ENCODE measurements at places on chromosomes 7 and 10.
A peak's percentile ranks its signal among the peaks of the same experiment; 100 is the strongest.

- DNase-seq, result no peak
These were observed 30.6 kb upstream of the RAPGEF5 start for GRCh38 chr7:22387583-22387982.

DNA sequence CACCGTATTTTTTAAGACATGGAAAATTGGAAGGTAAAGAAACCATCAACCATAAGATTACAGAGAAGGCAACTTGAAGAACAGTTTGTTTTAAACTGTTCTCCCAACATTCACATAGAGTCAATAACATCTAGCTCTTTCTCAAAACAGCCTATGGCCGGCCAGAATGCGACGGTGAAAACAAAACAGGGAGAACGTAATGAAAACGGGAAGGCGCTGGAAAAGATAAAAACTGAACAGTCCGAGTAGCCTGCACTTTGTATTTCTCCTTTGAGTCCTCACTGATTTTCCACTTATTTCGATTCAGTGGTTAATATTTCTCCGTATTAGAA is 637 bp downstream of the MICU1 start:
- DNase-seq, result no peak

DNA sequence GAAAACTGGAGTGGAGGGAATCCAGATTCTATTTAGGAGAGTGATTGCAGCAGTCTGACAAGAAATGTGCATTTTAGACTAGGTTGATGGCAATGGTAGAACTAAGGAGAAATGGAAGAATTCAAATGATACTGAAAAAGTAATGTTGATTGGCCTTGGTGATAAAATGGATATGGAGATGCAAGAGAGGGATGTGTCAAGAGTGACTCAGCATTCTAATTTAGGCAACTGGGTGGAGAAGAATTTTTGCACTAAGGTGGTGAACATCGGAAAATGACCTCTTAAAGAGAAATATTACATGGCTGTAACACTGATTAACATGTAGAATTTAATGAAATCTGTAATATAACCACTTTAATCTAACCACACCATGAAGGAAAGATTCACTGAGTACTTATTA is 806.5 kb downstream of the PHTF2 start:
- no peak for DNase-seq

GRCh38 chr7:75823198-75823910 is 9.7 kb upstream of the CCL24 start:
- no peak for DNase-seq

DNA sequence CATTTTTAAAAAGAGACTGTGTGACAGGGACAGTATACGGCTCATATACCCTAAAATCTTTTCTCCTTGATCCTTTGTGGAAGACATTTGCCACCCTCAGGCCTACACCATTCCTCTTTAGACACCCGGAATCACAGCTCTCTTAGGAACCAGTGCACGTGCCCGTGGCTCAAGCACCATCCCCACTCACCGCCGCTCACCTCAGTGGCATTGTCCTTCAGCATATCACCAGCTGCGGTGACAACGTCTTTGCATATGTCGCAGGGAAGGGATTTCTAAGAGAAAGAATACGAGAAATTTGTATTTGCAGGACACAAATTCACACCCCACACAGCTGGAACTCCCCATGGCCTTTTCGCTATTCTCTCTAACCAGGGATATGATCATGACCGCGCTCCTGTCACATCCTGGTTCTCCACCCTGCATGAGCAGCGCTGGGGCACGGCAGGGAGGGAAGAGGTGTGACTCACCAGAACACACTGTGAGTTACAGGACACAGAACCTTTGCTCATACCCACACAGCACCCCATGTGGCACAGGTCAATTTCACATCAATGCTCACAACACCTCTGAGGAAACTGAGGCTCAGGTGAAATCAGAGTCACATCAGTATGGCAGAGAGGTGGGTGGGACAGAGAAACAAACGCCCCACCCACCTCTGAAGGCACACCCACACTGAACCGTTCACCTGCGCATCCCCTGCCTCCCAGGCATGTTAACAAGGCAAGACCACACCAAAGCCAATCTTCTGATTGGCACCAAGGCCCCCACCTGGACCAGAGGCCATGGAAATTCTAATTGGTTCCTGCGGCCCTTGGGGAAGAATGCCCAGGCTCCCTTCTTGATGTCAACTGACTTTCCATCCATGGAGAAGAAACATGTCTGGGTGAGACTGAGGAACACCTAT is 19.2 kb downstream of the PSAP start:
- no peak for DNase-seq

- no peak for DNase-seq
These were observed 7.7 kb downstream of the BLNK start for GRCh38 chr10:96263669-96264068.

- DNase-seq, result peak; percentile 32
These were observed 57.4 kb downstream of the LAMB4 start for GRCh38 chr7:108072739-108073138.

- DNase-seq, result no peak
These were observed 2.7 kb downstream of the ASAH2 start for GRCh38 chr10:50248598-50248997.

DNA sequence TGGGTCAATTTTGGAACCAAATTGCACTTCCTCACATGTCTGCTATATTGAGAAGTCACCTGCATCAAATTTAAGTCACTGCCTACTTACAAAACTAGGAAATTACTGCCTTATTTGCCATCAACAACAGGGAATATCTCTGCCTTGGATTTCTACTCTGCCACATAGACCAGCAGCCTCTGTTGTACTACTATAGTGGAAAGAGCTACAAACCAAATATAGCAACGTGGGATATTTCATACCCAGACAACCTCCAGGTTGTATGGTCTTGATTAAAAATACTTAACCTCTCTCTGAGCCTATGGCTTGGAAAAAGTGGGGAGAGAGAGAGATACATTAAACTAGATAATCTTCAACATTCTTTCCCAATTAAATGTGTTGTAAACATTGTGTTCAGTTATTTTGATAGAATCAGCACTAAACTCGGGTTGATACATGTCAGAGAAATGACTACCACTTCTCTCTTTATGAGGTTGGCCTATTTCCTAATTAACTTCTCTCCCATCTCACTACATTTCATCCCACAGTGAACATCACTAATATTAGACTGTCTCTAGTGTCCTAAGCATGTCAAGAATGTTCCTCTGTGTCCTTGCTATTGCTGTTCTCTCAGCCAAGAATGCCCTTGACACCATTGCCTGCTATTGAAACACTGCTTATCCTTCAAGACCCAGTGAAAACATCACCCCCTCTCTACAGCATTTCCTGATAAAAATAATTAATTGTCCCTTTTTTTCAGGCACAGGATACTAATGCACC is 421.2 kb downstream of the IPMK start:
- no peak for DNase-seq

- DNase-seq, result no peak
These were observed 470.2 kb downstream of the PAXIP1 start for GRCh38 chr7:154532771-154533170.

- DNase-seq, result no peak
These were observed 579 bp downstream of the IDI1 start for GRCh38 chr10:1048349-1048731.

DNA sequence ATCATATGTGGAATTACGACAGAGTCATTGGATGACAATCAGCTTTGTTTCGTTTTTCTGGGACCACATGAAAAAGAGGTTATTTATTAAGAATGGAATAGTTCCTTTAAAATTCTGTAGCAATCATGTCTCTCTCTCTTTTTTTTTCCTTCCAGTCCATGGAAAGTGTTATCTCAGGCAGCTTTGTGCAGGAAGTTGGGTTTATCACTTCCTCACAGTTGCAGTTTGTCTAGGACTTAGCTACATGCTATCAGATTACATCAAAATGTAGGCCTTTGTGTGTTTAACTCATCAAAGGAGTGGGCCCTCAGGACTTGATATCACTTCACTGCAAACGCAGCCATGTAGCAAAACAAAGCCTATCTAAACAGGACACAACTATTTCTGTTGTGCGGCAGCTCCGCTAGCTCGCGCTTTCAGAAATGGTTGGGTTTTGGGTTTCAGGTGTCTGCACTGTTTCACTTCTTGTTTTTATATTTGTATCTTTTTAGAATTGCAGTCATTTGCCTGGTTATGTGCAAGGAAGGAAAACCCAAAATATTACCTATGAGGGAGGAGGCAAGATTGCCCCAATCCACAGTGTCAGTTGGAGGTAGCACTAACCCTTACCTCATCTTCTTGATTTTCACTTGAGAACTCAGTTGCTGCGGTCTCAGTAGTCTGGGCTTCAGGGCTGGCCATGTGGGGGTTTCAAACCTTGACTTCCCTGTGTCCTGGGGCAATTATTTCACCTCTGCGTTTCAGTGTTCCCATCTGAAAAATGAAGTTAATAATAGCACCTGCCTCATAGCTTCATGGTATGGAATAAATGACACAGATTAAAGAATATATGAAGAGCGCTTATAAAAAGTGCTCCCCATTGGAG is 66.7 kb downstream of the HHEX start:
- DNase-seq, result no peak

GRCh38 chr10:30185341-30185740 is 126.0 kb upstream of the JCAD start:
- DNase-seq, result no peak

GRCh38 chr10:110073896-110074295 is 66.1 kb downstream of the ADD3 start:
- DNase-seq, result no peak

DNA sequence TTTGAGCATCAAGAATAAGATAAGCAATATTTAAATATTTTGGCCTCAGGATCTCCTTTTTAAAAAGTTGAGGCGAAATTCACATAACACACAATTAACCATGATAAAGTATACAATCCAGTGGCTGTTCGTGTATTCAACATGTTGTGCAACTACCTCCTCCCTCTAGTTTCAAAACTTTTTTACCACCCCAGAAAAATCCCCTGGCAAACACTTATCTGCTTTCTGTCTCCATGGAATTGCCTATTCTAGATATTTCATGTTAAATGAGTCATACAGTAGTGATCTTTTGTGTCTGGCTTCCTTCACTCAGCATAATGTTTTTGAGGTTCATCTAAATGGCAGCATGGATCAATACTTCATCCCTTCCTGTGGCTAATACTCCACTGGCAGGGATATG is 31.8 kb upstream of the IL15RA start:
- no peak for DNase-seq

GRCh38 chr7:1713502-1714484 is 43.7 kb downstream of the ELFN1 start:
- DNase-seq, result no peak

- DNase-seq, result no peak
These were observed 18.3 kb upstream of the PODXL start for GRCh38 chr7:131574741-131575140.

DNA sequence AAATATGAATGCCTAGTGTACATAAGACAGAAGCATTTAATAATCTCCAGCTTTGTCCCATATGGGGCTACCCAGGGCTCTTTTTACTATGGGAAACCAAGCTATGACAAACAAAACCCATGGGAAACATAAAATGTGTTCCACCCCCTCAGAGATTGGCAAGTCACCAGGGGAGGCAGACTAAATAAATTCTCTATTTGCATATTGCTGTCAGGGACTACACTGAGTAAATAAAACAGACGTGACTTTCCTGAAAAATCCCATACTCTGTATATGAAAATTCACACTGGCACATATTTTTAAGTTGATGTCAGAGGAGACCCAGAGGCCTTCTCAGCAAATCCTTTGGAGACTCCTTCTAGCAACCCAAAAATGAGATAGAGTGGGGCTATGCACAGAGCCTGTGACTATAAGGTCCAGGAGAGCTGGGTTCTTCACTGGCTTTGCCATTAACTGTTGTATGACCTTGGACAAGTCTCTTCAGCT is 44.0 kb upstream of the HPSE2 start:
- DNase-seq, result peak; percentile 14

DNA sequence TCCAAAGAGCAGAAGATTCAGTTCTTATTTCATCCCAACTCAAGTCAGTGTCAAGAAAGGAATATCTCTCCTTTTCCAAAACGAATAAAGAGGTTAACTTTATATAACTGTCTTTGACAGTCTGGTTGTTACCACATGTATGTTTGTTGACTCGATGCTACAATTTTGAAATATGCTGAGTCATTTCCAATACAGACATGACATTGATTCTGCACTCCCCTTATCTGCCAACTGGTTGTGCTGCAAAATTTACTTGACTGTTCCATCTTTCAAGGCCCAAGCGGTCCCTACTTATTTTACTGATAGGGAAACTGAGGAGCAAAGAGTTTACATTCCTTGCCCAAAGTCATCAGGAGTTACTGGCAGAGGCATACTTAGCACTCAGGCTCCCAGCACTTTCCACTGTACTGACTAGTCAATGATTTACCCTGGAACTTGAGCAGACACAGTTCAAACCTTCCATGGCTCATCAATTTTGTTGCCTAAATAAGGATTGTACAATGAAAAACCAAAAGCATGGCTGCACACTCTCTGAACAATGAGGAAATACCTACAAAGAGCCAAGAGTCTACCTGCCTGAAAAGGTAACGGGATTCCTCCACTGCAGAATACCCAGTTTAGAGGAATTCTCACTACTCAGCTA is 52.8 kb downstream of the ABLIM1 start:
- DNase-seq, result no peak

DNA sequence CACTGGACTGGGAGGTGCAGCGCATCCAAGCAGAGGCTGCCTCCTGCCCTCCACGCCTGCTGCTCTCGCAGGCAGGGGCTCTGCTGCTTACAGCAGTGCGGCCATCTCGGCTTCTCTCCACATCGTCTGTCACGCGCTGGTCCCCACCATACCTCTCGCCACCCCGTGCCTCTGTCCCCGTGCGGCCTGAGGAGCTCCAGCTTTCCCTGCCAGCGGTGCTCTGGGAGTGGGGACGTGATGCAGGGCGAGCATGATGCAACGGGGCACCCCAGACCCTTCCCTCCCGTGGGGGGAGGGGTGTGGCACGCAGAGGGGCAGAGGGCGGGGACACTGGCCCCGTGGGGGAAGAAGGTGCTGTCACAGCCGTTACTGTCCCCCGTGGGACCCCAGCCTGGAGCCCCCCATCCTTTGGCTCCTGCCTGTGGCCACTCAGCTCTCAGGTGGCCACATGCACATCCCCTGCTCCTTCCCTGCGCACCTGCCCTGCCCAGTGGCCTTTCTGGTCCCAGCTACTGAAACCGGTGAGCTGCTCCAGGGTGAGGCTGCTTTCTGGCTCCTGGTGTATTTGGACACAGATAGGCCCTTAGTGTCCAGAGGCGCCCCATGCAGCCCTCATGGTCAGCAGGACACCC is 9.0 kb downstream of the GET4 start:
- DNase-seq, result no peak

DNA sequence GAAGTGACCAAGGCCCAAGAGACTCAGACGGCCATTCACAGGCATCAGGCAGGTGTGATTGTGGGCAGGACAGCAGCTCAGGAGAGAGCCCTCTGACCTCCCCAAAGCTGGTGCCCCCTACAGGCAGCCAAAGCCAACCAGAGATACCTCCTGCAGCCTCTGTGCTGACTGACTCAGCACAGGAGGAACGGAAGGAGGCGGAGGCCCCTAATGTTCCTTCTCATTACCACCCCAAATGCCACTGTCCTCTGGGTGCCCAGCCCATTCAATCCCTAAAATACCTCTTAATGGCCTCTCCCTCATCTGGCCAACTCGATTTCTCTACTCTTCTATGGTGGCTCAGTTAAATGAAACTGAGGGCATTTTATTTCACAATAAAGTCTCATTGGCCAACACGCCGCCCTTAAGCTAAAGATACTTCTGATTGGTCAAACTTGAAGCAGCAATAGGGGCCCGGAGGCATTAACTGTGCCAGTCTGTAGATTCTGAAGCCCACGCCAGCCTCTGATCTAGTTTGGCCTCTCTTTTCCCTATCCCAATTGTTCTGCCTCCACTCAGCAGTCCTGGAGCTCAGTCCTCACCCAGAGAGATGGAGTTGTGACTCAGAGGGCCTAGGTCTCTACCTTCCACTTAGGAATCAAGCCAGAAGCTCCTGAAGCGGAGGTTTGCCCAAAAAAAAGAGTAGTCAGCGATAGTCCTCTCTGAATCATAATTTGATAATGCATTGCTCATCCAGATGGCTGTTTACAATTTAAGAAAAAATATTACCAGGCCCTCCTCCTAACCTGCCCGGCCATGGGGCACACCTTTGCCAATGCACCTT is 1.2 kb downstream of the CYREN start:
- DNase-seq, result no peak
